ENCODE measurements at places on chromosomes 12 and 14.

DNA sequence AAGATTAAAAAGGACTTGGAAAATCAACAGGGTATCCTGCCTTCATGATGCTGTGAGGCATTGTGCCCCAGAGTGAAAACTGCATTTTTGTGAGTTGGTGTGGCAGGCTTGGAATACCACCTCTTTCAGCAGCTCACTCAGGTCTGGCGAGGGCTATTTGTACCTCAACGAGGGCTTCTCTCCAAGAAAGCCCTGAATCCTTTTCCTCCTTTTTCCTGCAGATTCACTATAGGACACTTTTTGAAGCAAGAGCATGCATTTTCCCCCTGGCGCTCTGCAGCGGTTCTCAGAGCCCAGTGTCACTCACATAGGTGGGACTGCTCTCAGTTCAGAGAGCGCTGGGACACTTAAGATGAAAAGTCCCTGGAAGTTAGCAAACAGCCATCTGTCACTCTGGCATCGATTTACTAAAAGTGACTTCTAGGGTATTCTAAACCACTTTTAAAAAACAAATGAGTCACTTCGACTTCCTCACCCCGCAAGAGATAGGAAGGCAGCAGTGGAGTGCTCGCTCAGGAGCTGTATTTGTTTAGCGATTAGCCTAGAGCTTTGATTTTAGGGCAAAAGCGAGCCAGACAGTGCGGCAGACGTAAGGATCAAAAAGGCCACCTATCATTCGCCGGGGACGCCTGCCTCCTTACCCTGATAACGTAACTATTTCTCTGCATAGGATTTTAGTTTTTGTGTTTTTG, 782 bp upstream of the LGR5 start:
- DNase-seq: peak; percentile 42

- DNase-seq: peak; percentile 69
Measured at GRCh38 chr12:55829967-55830600, 697 bp upstream of the DNAJC14 start.

- no peak for DNase-seq
Measured at GRCh38 chr12:104638851-104639240, 182.1 kb downstream of the CHST11 start.

DNA sequence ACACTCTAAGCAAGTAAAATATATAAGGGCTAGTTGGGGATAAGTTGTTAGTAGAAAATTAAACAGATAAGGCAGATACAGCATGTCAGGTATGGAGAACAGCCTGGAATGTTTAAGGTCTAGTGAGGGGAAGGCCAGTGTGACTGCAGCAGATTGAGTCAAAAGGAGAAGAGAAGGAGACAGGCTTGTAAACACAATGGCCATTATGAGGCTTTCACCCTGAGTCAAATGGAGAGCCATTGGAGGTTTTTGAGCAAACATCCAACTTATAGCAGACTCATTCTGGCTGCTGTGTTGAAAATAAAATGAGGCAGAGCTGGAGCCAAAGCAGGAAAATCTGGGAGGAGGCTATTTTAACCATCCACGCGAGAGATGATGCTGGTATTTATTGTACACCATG, 142.0 kb downstream of the DUSP6 start:
- no peak for DNase-seq

DNA sequence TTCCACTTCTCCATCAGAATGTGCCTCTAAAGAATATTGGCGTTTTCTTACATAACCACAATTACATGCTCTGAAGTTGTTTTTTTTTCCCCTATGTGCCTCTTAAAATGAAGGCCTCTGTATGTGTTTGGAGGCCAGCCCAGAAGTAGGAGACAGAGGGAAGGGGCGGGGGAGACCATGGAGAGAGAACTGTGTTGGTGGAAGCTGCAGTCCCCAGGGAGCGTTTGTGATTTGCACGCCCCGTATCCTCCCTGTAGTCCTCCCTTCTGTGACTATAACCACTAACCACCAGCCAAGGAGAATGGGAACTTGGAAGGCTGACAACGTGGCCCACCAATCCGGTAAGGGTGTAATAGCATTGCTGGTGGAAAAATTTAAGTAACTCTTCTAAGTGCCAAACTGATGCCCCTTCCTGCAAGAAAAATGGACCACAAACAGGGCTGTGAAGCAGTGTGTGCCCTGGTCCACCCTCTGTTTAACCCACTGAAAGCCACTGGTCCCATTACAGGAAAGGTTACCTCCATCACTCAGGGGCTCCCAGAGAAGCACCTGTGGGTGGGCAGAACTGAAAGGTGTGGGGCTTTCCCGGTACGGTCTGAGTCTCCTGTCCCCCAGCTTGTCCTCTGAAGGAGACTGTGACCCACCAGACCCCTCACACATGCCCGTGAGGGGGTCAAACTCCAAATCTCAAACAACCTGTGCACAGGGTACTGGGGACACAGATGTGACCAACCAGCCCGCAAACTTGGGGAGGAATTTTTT, 36.8 kb downstream of the CCDC88C start:
- DNase-seq: peak; percentile 70
